Testis (tissue), 5 donors: ENCODE measurements at places on chromosomes 13 and 19. TPM values are rescaled to one million over a fixed set of nuclear protein-coding genes. Genes with fewer than 3 reads are reported as not detected.
A peak's percentile ranks its signal among the peaks of the same experiment; 100 is the strongest.

Gene DIAPH3
- total RNA-seq = 12.5 TPM

Gene WDFY2
- 36.1 TPM for total RNA-seq

- peak; percentile 87 for DNase-seq
These were observed 22.8 kb upstream of the NDUFS7 start for GRCh38 chr19:1360818-1361461.

DNA sequence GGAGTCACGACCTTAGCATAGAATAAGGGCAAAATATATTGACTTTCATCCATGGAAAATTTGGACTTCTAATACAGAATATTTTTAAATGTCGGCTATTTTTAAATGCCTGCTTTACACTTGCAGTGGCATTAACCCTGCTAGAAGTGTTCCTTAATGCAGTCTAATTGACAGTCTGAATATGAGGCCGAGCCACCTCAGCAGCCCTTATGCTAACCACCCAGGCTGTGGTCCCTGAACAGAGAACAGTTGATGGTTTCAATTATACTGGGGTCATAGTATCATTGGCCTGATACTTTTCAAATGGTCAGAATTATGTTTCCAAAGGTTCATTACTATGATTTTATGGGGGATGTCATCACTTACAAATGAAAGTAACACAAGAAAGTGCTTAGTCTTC is 764.7 kb upstream of the SLITRK1 start:
- no peak for DNase-seq

DNA sequence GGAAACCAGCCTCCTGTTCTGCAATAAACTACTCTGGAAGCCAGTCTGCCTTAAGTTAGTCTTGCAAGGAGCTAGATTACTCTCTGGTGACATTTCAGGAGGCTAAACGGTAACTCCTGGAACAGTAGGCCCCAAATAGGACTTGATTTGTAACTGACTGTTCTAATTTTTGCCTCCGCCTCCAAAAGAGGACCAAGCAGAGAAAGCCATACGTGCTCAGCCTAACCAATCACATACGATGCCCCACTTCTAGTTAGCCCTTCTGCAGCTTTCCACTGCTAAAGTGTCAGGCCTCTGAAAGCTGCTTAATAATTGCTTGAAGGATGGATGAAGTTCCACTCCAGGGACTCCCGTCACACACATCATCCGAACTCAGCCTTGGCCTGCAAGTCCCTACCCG is 744 bp downstream of the ZNF805 start:
- DNase-seq = no peak

Gene BRSK1
- total RNA-seq = 20.7 TPM

- DNase-seq = peak; percentile 66
These were observed 10.7 kb upstream of the CEACAM3 start for GRCh38 chr19:41785653-41786052.

DNA sequence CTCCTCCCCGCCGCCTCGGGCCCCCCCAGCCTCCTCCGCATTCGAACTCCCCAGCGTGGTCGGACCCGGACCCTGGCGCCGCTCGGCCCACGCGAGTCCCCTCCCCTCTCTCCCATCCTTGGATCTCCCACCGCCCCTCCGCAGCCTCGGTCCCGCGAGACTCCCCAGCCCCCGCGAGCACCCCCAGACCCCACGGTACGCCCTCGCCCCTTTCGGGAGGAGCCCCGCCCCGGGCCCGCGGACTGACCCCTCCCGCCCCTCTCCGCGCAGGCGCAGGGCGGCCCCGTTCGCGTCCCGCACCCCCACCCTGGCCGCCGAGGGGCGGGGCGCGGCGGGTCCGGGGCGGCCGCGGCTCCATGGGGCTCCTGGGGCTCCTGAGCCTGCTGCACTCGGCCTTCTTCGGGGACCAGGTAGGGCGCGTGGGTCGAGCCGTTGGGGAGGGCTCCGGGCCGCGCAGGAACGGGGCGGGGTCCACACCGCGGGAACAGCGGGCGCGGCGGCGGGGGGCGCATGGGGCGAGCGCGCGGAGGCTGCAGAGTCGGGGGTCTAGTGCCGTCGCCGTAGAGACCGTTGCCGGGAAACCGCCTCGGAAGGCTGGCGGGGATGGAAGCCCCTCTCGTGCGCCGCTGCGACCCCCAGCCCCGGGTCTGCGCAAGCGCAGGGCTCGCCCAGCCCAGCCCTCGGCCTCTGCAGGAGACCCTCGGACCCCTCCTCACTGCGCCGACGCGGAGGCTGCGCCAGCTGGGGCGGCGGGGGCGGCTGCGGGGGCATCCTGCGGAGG is 3.8 kb upstream of the APC2 start:
- no peak for DNase-seq

- no peak for DNase-seq
These were observed 53.9 kb upstream of the FLT1 start for GRCh38 chr13:28548872-28549271.

DNA sequence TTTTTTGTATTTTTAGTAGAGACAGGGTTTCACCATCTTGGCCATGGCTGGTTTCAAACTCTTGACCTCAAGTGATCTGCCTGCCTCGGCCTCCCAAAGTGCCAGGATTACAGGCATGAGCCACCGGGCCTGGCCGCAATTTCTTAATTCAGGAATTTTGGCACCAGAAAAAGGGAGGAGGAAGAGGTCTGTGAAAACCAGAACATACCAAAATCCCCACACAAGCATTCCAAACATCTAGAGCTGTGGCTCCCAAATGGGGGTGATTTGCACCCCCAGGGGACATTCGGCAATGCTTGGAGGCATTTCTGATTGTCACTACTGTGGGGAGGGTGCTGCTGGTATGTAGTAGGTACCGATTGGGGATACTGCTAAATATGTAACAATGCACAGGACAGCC is 40.2 kb upstream of the ABCC4 start:
- DNase-seq = no peak

DNA sequence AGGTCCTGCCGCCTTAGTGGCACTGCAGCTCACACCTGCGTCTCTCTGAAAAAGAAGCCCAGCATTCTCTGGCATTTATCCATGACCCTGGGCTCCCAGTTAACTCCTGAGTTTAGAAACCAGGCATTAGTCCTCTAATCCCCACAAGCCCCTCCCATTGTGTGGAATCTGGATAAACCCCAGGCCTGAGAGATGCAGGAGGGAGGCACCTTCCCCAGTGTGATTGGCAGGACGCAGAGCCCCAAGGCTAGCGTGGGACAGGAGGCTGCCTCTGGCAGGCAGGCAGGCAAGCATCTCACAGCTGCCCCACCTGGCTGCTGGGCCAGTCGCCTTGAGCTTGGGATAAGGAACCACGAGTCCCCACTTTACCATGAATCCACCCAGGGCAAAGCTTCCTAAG is 11.0 kb upstream of the SERPINE3 start:
- no peak for DNase-seq
